ENCODE measurements at places on chromosomes 6 and 20. TPM values are rescaled to one million over a fixed set of nuclear protein-coding genes. Genes with fewer than 3 reads are reported as not detected.

Gene TRIM40
- not detected for total RNA-seq

DNA sequence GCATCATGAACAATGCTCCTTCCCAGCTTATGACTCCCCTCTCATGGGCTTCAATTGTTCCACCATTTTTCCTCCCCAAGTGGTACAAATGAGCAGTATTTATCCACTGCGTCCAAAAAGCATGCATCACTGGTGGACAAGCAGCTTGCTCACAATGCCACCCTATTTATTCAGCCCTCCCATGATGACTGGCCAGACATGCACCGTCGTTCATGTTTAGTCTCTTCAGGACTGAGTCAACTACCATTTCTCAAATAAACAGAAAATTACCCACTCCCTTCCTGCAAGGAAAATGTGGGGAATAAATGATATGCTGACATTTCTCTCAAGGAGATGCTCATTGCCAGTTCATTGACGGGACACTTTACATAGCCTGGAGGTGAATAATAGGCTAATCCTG lies 300.4 kb downstream of the C6orf118 start:
- DNase-seq = no peak

DNA sequence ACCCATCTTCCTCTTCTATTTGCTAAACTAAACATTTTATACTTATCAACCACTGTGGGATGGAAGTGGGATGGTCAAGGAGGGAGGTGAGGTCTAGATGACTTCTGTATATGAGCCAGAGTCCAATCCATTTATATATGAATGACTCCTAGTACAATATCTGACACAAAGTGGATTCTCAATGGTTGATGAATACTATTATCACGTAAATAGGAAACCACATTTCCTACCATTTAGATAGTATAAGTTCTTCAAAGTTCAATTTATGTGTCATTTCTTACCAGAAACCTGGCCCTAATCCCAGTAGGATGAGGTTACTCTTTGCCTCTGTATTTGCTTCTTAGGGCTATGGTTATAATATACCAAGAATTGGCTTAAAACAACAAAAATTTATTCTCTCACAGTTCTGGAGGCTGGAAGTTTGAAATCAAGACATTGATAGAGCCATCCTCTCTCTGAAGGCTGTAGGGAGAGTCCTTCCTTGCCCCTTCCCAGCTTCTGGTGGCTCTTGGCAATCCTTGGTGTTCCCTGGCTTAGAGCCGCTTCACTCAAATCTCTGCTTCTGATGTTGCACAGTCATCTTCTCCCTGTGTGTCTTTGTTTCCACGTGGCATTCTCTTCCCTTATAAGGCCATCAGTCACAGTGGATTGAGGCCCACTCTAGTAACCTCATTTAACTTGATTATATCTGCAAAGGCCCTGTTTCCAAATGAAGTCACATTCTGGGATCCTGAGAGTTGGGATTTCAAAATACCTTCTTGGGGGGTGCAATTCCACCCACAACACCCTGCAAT lies 41.0 kb upstream of the RAB23 start:
- DNase-seq = no peak

- DNase-seq = no peak
Measured at GRCh38 chr20:31833130-31833930, 12.1 kb downstream of the FOXS1 start.
